Stimulated activated CD8-positive, alpha-beta memory T cell treated with anti-CD3 and anti-CD28 coated beads, Interleukin-15, amount 100 ng/mL, for 48 hours (primary cell): ENCODE measurements at places on chromosomes 7 and 10.

DNA sequence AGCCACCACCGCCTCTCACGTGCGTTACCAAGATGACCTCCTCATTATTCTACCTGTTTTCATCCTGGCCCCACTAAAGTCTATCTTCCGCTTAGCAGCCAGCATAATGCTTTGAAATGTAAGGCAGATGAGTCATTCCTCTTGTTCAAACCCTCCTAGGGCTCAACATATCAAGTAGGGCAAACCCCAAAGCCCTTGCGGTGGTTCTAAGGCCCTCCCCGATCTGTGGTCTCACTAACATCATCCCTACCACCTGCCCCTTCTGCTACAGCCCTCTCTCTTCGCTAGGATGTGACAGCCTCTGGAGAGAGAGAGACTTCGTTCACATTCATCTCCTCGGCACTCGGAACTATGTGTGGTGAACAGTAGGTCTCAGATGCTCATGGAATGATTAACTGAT, 94.8 kb downstream of the SVIL start:
- DNase-seq, result no peak

GRCh38 chr7:111741811-111742240, 179.5 kb upstream of the IMMP2L start:
- no peak for DNase-seq

DNA sequence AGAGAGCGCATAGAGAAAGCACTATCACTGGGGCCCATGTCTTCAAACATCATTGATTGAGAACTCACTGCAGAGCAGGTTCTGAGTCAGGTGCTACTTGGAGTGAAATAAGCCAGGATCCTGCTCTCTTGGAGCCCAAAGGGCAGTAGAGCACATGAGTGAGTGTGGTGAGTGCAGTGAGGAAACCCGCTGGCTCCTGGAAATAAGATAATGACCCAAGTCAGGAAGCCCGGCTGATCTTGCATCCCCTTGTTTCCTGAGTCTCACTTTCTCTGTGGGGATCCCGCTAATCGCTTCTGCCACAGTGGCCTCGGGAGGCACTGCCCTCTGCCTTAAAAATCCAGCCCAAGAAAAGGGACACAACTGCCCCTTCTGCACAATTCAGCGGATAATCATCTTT, 7.1 kb upstream of the FAM107B start:
- no peak for DNase-seq

GRCh38 chr7:5526100-5526905, 102.7 kb upstream of the TNRC18 start:
- DNase-seq, result no peak

- DNase-seq, result no peak
Observed at GRCh38 chr7:152667958-152668357, 8.0 kb downstream of the XRCC2 start.

GRCh38 chr10:84237199-84238051, 3.9 kb downstream of the LRIT1 start:
- no peak for DNase-seq

- no peak for DNase-seq
Observed at GRCh38 chr10:88809621-88810020, 7.1 kb downstream of the LIPM start.

- DNase-seq, result no peak
Observed at GRCh38 chr7:141641876-141642275, 60.1 kb downstream of the DENND11 start.

DNA sequence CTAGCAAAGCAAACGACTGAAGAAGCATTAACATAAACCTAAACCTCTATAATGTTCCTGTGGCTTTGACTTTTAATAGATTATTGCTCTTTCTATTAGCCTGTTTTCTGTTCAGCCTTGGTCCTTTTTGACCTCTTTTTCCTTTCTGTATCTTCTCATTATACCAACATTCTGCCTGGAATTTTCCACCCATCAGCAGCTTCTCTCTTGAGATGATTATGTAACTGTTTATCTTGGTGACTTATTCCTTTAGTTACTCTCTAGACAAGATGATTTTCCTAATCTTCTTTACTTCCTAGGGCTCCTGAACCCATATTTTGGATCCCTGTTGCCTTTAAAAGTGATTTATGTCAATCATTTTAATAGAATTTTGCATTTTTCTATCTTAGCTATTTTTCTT, 81.1 kb downstream of the MYO3A start:
- DNase-seq, result no peak
